GM13976 (cell line): ENCODE measurements at places on chromosomes 7 and 10.

DNA sequence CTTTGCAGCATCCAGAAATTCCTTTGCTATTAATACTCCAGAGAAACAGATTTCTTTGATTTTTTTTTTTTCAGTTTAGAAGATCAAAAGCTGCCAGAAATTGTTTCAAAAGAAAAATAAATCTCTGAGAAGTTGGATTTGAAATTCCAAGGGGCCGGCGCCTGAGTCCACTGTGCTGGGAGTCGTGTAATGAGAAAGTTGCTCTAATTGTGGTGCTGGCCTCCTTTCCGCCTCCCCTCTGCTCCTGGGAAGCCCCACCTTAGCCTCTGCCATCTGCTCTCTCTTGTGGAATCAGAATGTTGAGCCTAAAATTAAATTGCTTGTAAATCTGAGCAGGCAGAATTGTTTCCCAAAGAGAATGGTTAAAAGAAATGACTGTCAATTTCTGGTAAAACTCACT is 93.3 kb downstream of the EMX2 start:
- DNase-seq: no peak

DNA sequence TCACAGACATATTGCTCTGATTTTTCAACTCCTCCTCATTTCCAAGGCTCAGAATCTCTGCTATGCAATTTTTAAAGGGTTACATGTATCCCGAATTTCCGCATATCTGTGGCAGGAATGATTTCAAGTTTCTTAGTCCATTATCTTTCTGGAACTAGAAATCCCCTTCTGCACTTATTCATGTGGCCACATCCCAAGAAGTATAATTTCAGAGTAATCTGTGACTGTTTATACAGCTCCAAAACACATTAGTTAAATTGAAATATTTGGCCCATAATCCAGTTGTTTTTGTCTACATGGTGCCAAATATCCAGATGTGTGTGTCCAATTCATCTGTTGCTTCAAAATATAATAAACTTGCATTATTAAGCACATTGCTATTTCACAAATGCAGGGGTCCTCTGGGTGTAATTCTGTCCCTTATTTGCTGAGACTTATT is 271.2 kb downstream of the ARHGAP12 start:
- no peak for DNase-seq

GRCh38 chr7:66905689-66906088 is 15.3 kb upstream of the TMEM248 start:
- no peak for DNase-seq

DNA sequence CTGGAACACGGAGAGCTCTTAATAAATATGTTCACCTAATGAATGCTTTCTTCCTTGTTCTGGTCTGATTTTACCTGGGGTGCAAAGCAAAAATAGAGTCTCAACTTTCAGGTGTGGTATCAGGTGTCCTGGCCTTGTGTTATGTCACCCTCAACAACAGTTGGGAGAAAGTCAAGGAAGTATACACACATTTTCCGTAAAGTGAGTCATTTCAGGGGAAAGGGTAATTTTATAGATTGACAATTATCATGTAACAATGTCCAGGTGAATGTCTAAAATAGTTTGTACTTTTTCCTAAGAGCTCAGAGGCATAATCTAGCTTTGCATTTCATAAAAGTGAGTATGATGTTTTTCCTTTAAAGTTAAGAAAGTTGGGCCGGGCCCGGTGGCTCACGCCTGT is 287.4 kb downstream of the SKIDA1 start:
- no peak for DNase-seq

DNA sequence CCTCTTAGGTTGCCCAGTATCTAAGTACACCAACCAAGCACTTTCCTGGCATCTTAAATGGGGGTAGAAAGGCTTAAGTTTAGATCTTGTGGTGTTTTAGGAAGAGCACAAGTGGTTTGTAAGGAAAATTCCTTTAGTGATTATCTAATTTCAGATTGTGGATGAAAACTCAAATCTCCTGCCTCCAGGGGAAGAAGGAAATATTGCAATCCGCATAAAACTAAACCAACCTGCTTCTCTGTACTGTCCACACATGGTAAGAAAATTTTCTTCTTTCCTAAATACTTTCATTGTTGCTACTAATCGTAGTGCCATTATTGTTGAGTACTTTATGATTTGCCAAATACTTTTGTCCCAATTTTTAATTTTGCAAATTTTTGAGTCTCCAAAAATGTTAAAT is 31.1 kb downstream of the ACSM6 start:
- no peak for DNase-seq

DNA sequence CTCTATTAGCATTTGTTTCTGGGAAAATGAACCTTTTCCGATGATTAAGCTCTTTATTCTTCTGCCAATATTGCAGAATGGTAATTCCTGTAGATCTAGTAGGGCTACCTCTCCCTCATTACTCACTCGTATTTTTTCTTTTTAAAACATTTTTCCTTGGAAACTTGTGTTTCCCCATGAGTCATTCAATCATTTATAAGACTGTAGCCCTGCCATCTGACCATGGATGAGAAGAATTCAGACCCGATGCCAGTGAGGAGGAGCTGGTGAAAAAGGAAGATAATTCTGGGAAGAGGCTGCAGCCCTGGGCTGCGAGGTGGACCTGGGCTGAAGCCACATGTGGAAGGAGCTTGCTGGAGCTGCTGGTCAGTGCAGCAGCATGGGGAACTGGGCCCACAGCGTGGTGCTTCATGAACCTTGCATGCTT is 242.8 kb downstream of the KLF6 start:
- DNase-seq: no peak

DNA sequence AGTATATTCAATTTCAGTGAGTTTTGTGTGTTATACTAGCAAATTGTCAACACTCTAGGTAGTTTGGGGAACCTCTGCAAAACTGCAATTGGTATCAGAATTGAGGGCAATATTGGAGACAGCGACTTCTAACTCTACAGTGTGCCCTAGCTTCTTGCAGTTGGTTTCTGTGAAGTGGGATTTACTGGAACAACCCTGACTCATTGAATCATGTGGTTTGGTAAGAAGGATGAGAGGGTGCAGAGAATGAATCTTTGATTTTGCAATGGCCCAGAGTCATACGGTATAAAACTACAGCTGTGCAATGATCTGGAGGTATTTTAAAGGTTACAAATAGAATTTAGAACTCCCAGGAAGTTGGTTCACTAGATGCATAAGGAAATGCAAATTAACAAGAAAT is 129.1 kb upstream of the PPP1R3A start:
- no peak for DNase-seq

DNA sequence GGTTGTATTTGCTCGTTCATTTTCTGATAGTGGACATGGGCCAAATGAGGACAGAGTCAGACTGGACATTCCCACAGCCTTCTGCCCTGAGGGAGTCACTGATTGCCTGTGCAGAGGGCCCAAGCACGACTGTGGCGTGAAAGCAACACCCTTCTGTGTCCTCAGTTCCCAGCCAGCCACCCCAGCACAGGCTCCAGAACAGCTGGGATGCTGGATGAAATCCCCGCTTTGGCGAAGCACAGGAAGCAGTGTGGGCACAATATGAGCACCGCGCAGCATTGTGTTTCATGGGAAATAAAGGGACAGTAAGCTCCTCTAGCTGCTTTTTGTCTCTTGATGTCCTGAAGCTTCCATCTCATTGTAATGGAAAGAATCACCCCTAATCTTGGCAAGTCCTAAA is 20.5 kb downstream of the TRIL start:
- DNase-seq: no peak

DNA sequence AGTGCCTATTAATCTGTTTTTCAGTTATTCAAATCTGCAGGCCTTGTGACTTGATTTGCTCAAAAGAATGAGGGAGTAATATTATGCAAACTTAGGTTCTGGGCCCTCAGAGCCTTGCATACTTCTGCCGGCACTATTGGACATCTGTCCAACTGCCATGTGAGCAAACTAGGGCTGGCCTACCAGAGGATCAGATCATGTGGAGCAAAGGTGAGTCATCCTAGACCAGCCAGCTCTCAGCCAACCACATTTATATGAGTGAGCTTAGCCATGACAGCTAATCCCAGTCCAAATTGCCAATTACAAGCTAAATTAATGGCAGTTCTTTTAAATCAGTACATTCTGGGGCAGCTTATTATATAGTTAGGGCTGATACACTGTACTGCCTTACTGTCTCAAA is 69.6 kb downstream of the SDHAF3 start:
- DNase-seq: no peak

- no peak for DNase-seq
These were observed 310.5 kb downstream of the ADARB2 start for GRCh38 chr10:1426786-1427185.

GRCh38 chr7:126378642-126379041 is 874.1 kb downstream of the GRM8 start:
- DNase-seq: no peak

DNA sequence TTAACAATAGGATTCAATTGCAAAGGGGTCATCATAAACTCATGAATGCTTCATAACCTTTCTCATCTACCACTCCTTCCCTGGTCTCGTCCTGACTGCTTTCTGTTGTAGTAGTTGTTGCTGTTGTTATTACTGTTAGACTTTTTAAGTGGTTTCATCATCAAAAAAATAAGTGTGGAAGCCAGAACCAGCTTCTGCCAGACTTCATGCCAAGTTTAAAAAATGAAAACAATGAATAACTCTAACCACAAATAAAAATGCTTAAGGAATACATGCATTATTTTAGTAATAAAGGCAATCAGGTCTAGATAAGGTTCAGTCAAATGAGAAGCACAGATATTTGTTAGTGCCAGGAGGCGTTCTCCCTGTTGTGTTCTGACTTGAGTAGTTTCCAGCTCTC is 85.4 kb downstream of the PCLO start:
- DNase-seq: no peak

GRCh38 chr7:96127746-96128145 is 194.2 kb downstream of the SLC25A13 start:
- no peak for DNase-seq

DNA sequence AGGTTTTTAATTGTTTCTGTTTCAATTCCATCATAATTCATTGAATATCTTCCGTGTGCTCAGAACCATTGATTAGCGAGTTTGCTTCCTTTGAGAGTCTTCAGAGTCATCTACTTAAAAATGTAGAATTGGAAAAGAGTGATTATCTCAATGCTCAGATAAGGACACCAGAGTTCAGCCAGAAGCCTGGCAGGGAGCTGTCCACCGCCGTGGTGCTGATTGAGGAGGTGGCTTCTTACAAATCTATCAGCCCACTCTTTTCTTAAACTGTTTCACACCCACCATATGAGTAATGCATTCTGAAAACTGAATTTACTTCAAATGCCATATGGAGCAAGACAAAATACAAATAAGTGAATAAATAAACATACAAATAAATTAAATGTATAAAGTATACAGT is 79.3 kb downstream of the INSYN2A start:
- no peak for DNase-seq

- no peak for DNase-seq
These were observed 1.3 kb upstream of the PTPRN2 start for GRCh38 chr7:158588878-158589442.

GRCh38 chr10:124992462-124993344 is 50.8 kb downstream of the ZRANB1 start:
- peak; percentile 42 for DNase-seq

- no peak for DNase-seq
These were observed 657.4 kb upstream of the ZWINT start for GRCh38 chr10:57018452-57018851.

- no peak for DNase-seq
These were observed 25.3 kb downstream of the ANXA8 start for GRCh38 chr10:47458466-47459154.

DNA sequence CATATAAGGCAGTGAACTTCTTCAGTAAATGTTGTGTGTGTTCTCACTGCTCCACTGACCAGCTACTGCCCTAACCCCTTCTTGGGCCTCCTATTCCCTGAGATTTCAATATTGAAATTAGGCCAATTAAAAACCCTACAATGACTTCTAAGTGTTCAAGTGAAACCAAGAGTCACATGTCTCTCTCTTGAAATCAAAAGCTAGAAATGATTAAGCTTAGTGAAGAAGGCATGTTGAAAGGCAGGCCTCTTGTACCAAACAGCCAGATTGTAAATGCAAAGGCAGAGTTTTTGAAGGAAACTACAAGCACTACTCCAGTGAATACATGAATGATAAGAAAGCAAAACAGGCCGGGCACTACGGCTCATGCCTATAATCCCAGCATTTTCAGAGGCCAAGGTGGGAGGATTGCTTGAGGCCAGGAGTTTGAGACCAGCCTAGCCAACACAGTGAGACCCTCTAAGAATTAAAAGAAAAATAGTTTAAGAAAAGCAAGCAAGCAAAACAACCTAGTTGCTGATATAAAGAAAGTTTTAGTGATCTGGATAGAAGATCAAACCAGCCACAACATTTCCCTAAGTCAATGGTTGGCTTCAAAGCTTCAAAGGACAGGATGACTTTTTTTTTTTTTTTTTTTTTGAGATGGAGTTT is 22.3 kb downstream of the BRAF start:
- no peak for DNase-seq

GRCh38 chr10:96422525-96422924 is 63.7 kb upstream of the OPALIN start:
- no peak for DNase-seq

GRCh38 chr7:135959646-135960363 is 17.4 kb downstream of the MTPN start:
- no peak for DNase-seq

GRCh38 chr10:20634839-20635238 is 262.3 kb downstream of the NEBL start:
- DNase-seq: no peak

GRCh38 chr10:29849886-29850285 is 209.5 kb downstream of the JCAD start:
- no peak for DNase-seq

- DNase-seq: no peak
These were observed 171.9 kb downstream of the GRID1 start for GRCh38 chr10:86194684-86195083.

DNA sequence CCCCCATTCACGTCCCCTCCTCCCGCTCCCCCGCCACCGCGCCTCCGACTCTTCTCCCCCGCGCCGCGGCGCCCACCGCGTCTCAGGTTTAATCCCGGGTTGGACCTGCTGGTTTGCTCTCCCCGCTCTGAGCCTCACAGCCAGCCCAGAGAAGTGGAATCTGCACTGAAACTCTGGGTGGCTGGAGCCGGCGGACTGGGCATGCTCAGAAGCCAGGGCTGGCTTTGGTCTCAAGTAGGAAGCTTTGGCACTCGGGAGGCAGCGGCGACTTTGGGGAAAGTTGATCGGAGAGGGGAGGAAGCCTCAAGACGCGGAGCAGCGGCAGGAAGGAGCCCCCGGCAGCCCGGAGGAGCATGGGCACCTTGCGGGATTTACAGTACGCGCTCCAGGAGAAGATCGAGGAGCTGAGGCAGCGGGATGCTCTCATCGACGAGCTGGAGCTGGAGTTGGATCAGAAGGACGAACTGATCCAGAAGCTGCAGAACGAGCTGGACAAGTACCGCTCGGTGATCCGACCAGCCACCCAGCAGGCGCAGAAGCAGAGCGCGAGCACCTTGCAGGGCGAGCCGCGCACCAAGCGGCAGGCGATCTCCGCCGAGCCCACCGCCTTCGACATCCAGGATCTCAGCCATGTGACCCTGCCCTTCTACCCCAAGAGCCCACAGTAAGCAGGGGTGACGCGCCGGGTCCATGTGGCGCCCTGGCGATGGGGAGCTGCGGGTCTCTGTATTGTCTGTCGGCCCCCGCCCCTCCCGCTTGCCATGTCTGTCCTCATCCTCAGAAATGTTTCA is at the start of gene PRKG1:
PRKG1 (plus strand) TSS at position 250 of the 791 bp plus-strand sequence.
- peak; percentile 38 for DNase-seq

- no peak for DNase-seq
These were observed 66.8 kb downstream of the POU6F2 start for GRCh38 chr7:39044489-39044888.
